ENCODE measurements at places on chromosomes 5 and 9. TPM values are rescaled to one million over a fixed set of nuclear protein-coding genes. Genes with fewer than 3 reads are reported as not detected.

The ANKRD34B gene
- polyA plus RNA-seq: not detected

The CAVIN4 gene
- not detected for polyA plus RNA-seq

DNA sequence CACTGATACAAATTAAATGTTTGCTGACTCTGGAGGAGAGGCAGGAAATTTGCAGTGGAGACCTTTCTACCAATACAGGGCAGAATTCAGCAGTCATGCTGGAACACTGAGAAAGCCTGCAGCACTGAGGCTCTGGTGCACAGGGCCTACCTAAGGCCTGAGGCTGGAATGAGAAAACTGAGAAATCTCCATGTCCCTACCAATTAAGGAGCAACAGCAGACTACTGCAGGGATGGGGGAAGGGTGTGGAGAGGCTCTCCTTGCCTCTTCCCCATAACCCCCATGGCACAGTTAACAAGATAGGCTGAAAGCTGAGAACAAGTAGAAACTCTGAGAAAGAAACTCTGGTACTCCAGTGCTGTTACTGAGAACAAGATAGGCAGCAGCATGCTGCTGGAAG is 10.5 kb downstream of the FBXO4 start:
- H3K27ac ChIP-seq: no peak overlapping the region
- DNase-seq: no peak
- H3K27me3 ChIP-seq: no peaks in the 10 kb centered on the region
- peaks cover 7% of the 10 kb centered on the region for H3K36me3 ChIP-seq
- no peak overlapping the region for H3K4me3 ChIP-seq

DNA sequence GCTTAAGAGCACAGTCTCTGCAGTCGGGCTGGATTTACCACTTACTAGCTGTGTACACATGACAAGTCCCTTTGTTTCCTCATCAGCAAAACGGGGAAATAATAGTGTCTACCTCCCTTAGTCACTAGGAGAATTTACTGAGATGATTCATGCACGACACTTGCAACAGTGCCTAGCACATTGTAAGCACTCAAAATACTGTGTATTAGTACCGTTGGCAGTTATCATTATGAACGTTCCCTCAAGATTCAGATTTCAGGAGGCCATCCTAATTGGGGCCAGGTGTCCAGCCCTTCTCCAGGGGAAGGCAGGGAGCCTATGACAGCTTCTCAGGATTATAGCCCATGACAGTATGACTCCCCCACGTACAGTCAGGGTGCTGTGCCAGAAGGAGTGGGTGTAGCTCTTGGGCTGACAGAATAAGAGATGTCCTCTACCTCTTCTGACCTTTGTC is 164.3 kb downstream of the DOCK2 start:
- no peak for DNase-seq
- H3K4me3 ChIP-seq: no peak overlapping the region
- peaks cover 54% of the 10 kb centered on the region for H3K36me3 ChIP-seq
- H3K4me1 ChIP-seq: peaks cover 10% of the 10 kb centered on the region
- no peak overlapping the region for H3K27ac ChIP-seq
- no peaks in the 10 kb centered on the region for H3K27me3 ChIP-seq

DNA sequence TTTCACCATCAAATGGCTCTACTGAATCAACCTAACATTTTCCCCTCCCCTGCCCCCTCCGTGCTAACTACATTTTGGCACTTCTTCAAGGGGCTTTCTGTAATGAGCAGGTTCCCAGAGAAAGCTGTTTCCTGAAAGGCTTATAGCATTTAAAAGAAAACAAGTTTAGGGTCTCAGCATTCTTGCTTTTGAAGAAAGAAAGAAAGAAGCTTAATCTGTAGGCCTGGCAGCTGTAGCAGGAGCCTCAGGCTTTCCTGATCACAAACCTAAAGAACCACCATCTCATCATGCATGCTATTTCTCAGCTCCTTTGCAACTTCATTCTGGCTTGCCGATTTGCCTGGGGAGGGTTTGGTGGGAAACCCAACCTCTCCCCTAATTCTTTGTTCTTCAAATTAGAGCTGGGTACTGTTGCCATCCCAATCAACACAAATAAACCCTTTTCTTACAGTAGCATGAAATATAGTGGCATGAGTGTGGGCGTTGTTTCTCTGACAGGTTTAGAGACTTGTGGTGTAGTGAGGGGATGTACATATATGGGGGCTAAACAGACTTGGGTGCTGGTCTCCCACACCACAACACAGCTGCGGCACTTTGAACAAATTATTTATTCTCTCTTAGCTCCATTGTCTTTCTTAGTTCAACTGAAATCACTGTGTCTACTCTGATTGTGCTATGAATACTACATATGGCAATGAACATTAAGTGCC is 160.5 kb upstream of the TNC start:
- H3K27me3 ChIP-seq: no peaks in the 10 kb centered on the region
- H3K36me3 ChIP-seq: no peaks in the 10 kb centered on the region
- H3K4me1 ChIP-seq: no peaks in the 10 kb centered on the region
- DNase-seq: no peak
- no peak overlapping the region for H3K27ac ChIP-seq

GRCh38 chr5:59348189-59348588 is 545.3 kb downstream of the PDE4D start:
- no peaks in the 10 kb centered on the region for H3K27me3 ChIP-seq
- no peak for DNase-seq
- no peaks in the 10 kb centered on the region for H3K4me1 ChIP-seq
